Motor neuron (in vitro differentiated cells): ENCODE measurements at places on chromosomes 2 and 18. TPM values are rescaled to one million over a fixed set of nuclear protein-coding genes. Genes with fewer than 3 reads are reported as not detected.

GRCh38 chr2:225076125-225076524 is 33.9 kb upstream of the DOCK10 start:
- no peak for ATAC-seq

GRCh38 chr2:5285872-5286769 is 406.1 kb upstream of the SOX11 start:
- peak; percentile 98 for ATAC-seq

- no peak for ATAC-seq
Measured at GRCh38 chr2:237539681-237540080, 26.7 kb upstream of the PRLH start.

- ATAC-seq: no peak
Measured at GRCh38 chr2:216774180-216774579, 78.8 kb upstream of the IGFBP5 start.

DNA sequence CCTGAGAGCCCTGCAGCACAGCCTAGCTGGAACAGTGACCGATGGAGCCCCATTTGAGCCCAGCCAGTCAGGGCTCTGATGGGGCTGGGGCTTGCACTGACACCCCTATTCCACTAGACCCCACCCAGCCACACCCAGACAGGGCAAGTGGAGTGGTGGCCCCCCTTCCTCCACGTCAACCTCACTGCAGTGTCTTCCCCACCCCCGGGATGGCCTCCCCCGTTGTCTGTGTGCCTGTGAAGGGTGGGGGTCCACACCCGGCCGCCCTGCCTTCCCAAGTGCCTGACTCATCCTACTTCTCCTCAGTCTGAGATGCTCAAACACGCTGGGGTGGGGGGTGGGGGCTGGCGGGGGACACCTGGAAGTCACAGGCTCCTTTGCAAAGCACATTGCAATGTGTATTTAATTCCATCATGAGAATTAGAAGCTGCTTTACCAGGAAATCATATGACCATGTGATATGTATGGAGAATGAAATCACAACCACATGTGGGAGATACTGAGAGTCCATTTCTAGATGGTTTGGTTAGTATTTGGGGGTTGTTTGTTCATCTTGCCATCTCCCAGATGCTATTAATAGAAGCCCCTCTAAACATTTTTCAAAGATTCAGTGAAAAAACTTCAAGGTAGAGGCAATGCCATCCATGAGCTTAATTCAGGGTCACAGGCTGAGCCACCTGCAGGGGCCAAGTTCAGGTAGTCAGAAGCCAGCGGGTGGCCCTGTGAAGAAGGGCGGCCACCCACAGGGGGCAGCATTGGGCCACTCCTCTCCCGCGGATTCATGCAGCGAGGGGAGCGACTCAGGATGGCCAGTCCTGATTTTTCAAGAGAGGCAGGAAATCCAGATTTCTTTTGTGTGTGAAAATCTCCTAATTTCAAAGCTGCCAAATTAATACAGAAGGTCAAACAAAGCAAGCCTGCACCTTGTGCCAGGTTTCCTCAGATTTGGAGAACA is 22.7 kb upstream of the GMPPA start:
- ATAC-seq: peak; percentile 70

DNA sequence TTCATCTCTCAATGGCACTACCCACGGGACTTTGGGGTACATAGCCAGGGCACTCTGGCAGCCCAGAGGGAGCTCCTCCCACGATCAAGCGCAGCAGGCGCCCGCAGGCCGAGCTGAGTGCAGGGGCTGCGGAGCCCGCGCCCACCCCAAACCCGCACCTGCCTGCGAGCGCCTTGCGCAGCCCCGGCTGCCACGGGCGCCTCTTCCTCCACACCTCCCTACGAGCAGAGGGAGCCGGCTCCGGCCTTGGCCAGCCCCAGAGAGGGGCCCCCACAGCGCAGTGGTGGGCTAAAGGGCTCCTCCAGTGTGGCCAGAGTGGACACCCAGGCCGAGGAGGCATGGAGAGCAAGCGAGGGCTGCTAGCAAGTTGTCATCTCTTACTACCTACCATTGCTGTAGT is 165.2 kb downstream of the UBE2E3 start:
- ATAC-seq: no peak

DNA sequence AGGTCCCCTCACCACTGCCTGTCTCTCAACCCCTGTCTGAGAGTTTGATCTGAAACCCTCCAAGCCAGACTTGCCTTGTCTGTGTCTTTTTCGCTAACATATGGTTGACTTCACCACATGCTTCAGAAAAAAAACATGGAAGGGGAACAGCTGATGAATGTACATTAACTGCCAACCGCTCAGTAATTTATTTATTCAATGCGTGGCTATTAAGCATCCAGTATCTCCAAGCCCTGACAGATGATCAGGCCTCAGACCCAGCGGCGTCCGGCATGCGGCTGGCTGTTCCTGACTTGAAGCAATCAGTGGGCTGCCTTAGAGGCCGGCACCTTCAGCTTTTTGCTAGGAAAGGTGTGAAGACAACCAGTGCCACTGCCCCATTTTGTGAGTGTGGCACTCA is 62.3 kb downstream of the NGEF start:
- peak; percentile 48 for ATAC-seq

GRCh38 chr2:133591164-133591563 is 22.9 kb upstream of the NCKAP5 start:
- no peak for ATAC-seq

- no peak for ATAC-seq
Measured at GRCh38 chr2:202695166-202695565, 60.4 kb downstream of the FAM117B start.

GRCh38 chr2:129369437-129369836 is 610.0 kb upstream of the RAB6C start:
- ATAC-seq: no peak

DNA sequence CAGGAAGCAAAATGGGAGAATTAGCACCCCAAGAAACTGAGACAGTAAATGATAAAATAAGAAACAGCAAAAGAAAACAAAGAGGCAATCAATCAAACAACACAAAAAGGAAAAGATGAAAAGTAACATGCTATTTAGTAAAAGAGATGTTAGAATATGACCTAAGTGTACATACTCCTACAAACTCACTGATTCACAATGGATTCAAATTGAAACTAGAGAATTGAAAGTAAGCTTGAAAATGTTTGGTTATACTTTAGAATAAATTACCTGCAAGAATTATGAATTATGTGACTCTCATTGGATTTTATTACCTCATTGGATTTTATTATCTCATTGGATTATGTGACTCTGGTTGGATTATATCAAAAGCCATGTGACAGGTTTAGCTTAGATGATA is 22.8 kb upstream of the CCNYL1 start:
- ATAC-seq: no peak

DNA sequence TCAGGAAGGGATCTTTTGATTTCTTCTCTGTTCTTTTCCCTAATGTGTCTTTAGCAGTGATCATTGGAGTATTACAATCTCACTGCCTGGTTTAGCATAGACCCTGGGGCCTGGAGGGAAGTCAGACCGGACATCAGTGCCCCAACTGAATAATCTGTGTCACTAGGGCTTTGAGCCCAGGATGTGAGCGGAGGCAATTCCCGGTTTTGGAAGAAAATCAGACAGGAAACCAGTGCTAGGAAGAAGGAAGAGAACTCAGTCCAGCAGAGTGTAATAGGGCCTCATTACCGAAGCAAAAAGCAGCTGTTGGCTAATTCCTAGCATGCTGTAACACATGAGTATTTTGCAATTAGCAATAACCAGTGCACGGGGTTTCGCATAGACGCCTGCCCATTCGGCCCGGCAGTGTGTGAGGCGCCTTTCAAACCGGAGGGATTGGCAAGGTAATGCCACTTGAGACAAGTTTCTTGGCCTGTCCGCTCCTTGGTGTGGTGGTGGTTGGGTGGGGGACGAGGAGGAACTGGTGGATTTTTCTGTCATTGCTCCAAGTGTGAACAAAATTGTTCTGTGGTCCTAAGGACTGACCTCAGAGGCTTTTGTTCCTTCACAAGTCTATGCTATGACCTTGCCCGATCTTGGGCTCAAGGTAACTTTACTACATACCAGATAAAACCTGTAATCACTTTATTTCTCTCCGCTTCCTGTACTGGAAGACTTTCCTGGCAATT is 2.8 kb downstream of the FOSL2 start:
- no peak for ATAC-seq

Gene PJVK
- 3.3 and 3.4 TPM in 2 replicates for total RNA-seq

Gene GNAL
- total RNA-seq: 2.8 and 3.2 TPM in 2 replicates

Gene ERFE
- 0.27 and 0.66 TPM in 2 replicates for total RNA-seq

Gene CABLES1
- 3.1 and 4.5 TPM in 2 replicates for total RNA-seq

Gene AGXT
- 1.5 TPM in 1 of 2 replicates, not detected in the other for total RNA-seq

Gene CYS1
- 0.14 and 0.31 TPM in 2 replicates for total RNA-seq

Gene CKAP2L
- total RNA-seq: 21.4 and 22.5 TPM in 2 replicates

Gene ITPRIPL1
- total RNA-seq: 0.11 and 0.38 TPM in 2 replicates

Gene CELF4
- 59.1 and 59.9 TPM in 2 replicates for total RNA-seq

Gene CYTIP
- 0.62 TPM in 1 of 2 replicates, not detected in the other for total RNA-seq
